Ureter (tissue), 1 donor: ENCODE measurements at places on chromosomes 1 and 21. TPM values are rescaled to one million over a fixed set of nuclear protein-coding genes. Genes with fewer than 3 reads are reported as not detected.

Gene SLAMF9
- not detected for total RNA-seq

Gene CLCA4
- 0.86 TPM for total RNA-seq

Gene CLEC20A
- not detected for total RNA-seq

Gene ANKRD34A
- 0.47 TPM for total RNA-seq

Gene LMX1A
- not detected for total RNA-seq

Gene MTOR
- 59.2 TPM for total RNA-seq

Gene COA7
- total RNA-seq = 25.4 TPM

Gene S1PR1
- total RNA-seq = 38.7 TPM

Gene KRTAP12-2
- total RNA-seq = not detected

Gene CCDC30
- total RNA-seq = 8.9 TPM

Gene KLHDC7A
- total RNA-seq = 34.5 TPM

Gene FLVCR1
- 11.1 TPM for total RNA-seq

Gene TRIM67
- not detected for total RNA-seq

Gene IKBKE
- 12.5 TPM for total RNA-seq

Gene LAMC2
- total RNA-seq = 14.5 TPM

Gene HNRNPCL4
- not detected for total RNA-seq

Gene HSPA6
- 2.9 TPM for total RNA-seq

Gene KLF17
- not detected for total RNA-seq

Gene FAM151A
- total RNA-seq = not detected

Gene JAM2
- 17.4 TPM for total RNA-seq

Gene LCE6A
- not detected for total RNA-seq

Gene CELA2B
- total RNA-seq = not detected

Gene GUCA2B
- not detected for total RNA-seq

Gene CELA3B
- not detected for total RNA-seq

Gene HES2
- total RNA-seq = 2.1 TPM

Gene CD1D
- 1.7 TPM for total RNA-seq

Gene IGSF9
- 13.8 TPM for total RNA-seq

Gene MAST2
- 27.1 TPM for total RNA-seq

Gene TNNT2
- total RNA-seq = 1.4 TPM

Gene FMN2
- 0.49 TPM for total RNA-seq

Gene TDRD5
- total RNA-seq = 1.0 TPM

Gene EPS8L3
- 0.55 TPM for total RNA-seq

Gene PKP1
- total RNA-seq = 58.1 TPM

Gene OR14K1
- total RNA-seq = not detected

Gene NPHP4
- total RNA-seq = 15.3 TPM

Gene CNIH3
- total RNA-seq = 5.3 TPM

Gene CSF3R
- 13.7 TPM for total RNA-seq

Gene NFIA
- total RNA-seq = 132 TPM

Gene CDK18
- 28.6 TPM for total RNA-seq

Gene PKN2
- total RNA-seq = 95.4 TPM

Gene DCST1
- total RNA-seq = not detected

Gene AMY1B
- not detected for total RNA-seq

Gene FCRLB
- 3.9 TPM for total RNA-seq

Gene RHD
- not detected for total RNA-seq

Gene CEPT1
- total RNA-seq = 43.3 TPM

Gene MROH9
- total RNA-seq = not detected

Gene ADPRS
- 24.1 TPM for total RNA-seq

Gene AHCYL1
- 71.0 TPM for total RNA-seq

Gene CYYR1
- 27.6 TPM for total RNA-seq

Gene PDE4B
- 9.5 TPM for total RNA-seq

Gene SERTAD4
- total RNA-seq = 2.1 TPM

Gene PTGS2
- 16.0 TPM for total RNA-seq

Gene GJB4
- 3.8 TPM for total RNA-seq

Gene MRPL24
- 91.6 TPM for total RNA-seq

Gene PDE9A
- 26.1 TPM for total RNA-seq

Gene LENEP
- 0.94 TPM for total RNA-seq

Gene AKT3
- total RNA-seq = 82.3 TPM

Gene TMEM63A
- 191 TPM for total RNA-seq

Gene S100A9
- 151 TPM for total RNA-seq
